Activated naive CD4-positive, alpha-beta T cell treated with anti-CD3 and anti-CD28 coated beads, Interleukin-2, amount 50 U/mL, for 72 hours (primary cell): ENCODE measurements at places on chromosomes 2 and 18.

DNA sequence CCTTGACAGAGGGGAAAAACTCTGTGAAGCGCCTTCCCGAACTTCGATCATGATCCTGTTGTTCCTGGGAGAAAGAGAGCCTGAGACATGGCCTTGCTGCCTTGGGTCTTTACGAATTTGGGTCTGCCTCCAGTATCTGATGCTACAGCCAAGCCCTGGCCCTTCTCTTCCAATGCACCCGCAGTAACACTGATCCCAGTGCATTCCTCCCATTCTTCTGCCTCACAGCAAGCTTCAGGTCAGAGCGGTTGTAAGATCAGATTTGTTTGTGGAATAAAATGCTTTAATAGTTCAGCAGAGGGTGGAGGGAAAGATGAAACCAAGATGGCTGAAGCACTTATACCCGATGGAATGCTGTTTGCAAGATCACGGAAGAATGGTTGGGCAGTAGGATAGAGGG lies 196.7 kb upstream of the SIX2 start:
- no peak for DNase-seq

- DNase-seq, result no peak
Observed at GRCh38 chr2:66667301-66667700, 232.4 kb downstream of the MEIS1 start.

GRCh38 chr2:105330681-105331375 lies 1.3 kb upstream of the TGFBRAP1 start:
- no peak for DNase-seq

DNA sequence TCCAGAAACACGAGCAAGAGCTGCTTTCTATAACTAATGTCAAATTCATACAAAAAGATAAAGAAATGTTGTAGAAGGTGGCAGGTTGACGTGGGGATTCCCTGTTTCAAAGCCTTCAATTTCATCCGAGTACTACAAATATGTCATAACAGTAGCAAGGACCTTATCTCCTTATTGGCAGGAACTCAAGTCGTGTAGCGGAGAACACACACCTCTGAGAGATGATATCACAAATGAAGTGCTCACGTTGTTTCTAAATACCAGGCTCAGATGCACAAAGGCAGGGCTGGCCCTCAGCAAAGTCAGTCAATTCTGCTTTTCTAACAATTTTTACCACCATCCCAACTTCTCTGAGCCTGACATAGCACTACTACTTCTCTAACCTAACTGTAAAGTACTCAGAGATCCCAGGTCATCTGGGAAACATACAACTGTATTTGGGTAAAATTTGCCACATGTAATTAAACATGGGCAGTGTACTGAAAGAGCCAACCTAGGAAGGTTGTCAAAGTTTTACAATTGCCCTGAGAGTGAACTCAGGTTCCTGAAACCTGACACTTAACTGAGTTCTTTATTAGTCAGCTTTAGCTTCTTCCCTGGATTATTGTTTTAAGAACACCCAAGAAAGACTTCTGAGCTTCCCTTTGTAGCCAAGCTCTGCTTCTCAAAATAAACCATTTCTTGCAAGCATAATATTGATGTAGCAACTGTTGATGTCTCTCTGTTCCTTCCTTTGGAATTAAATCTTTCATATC lies 813.7 kb upstream of the ACVR2A start:
- DNase-seq, result no peak

- DNase-seq, result no peak
Observed at GRCh38 chr2:146317959-146318358, 1526.9 kb upstream of the ACVR2A start.

GRCh38 chr18:76958692-76959341 lies 136.5 kb downstream of the ZNF236 start:
- no peak for DNase-seq

DNA sequence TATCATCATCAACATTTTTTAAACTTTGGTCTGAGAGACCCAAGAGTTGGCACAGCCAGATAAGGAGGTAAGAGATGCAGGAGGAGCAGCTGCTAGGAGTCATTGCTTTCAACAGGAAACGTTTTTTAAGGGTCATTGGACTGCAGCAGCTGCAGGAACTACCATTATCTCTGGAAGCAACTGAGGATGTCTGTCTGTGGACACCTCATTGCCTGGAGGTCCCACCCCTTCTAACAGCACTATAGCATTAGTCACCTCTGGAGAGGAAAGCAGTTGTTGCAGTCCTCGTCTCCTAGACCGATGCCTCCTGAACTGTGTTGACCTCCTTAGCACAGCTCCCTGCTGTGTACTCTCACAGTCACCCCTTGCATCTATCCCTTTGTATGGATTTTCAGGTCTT lies 21.5 kb upstream of the FSHR start:
- DNase-seq, result no peak

GRCh38 chr2:205617905-205618304 lies 64.4 kb upstream of the NRP2 start:
- no peak for DNase-seq

- no peak for DNase-seq
Observed at GRCh38 chr2:70626254-70626990, 72.8 kb upstream of the TGFA start.

DNA sequence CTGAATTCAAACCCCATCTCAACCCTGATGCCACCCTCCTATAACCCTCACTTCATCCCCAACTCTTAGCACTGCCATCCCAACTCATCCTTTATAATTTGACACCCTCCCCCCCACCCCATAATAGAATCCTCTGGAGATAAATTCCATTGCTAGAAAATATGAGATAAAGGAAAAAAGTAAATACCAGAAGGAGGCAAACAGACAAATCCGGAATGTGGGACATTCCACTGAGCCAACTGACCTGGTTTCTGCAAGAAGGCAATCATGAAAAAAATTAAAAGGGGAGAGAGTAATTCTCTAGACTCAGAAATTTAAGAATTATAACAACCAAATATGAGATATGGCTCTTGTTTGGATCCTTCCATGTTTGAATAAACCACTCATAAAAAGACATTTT lies 132.4 kb downstream of the CYP26B1 start:
- DNase-seq, result no peak

GRCh38 chr18:49368161-49368875 lies 92.1 kb downstream of the DYM start:
- DNase-seq, result no peak

DNA sequence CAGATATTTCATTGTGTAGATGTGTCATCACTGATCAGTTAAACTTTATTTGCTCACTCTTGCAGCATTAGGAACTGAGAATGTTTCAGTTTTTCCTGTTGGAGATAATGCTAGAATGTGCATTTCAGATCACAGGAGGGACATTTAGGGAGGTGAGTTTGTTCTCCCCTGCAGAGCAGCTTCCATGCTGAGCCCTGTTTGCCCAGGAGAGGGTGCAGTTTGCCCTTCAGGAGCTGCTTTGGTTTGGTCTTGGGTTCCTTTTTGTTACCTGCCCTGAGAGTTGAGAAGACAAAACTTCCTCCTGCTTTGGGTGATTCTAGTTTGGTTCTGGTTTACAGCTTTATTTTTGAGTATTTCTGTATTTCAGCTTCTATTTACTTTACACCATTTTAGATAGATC lies 49.9 kb downstream of the DGKD start:
- DNase-seq, result peak; percentile 51

DNA sequence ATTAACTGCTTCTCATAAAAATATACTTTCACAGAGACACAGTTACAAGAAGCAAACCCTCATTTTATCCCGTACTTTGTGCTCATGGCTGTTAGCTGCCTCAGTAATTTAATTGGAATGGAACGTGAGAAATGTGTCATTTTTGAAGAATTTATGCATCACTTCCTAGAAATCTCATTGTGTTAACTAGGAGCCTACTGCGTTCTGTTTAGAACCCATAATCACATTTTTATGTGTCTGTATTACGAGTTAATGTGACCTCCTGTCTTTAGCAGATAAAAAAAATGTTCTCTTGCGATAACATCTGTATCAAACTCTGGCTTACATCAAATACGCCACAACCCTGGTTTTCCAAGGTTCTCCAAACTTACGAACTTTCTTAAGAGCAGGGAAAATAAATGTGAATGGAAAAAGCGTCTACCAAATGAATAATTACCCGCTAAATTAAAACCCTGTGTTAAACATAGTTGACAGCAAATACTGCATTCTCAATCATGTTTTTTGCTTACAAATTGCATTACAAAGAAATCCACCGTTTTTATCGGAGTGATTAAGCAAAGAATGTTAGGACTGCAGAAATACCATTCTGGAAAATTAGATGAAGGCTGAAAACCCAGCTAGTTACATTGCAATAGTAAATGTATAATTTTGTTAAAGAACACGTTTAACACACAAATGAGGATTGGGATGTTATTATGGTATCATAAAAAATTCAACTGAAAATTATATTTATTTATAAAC lies 12.1 kb upstream of the GBX2 start:
- no peak for DNase-seq

DNA sequence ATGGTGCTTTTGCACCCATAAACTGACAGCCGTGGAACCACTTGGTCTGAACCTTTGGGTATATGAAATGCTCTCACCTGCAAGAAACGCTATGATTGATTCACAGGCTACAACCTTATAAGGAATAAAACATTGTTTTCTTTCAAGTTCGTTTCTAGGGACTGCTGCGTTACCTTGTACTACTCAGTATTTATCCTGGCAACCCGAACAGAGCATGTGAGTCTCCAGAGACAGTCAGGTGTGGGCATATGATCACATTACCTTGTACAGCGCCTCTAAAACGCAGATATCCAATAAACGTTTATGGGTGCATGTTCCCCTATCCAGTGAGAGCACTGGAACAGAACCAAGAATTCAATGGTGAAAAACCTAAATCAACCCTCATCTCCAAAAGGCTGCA lies 1.7 kb downstream of the CCBE1 start:
- no peak for DNase-seq

- DNase-seq, result no peak
Observed at GRCh38 chr2:222982010-222982908, 69.7 kb upstream of the KCNE4 start.

DNA sequence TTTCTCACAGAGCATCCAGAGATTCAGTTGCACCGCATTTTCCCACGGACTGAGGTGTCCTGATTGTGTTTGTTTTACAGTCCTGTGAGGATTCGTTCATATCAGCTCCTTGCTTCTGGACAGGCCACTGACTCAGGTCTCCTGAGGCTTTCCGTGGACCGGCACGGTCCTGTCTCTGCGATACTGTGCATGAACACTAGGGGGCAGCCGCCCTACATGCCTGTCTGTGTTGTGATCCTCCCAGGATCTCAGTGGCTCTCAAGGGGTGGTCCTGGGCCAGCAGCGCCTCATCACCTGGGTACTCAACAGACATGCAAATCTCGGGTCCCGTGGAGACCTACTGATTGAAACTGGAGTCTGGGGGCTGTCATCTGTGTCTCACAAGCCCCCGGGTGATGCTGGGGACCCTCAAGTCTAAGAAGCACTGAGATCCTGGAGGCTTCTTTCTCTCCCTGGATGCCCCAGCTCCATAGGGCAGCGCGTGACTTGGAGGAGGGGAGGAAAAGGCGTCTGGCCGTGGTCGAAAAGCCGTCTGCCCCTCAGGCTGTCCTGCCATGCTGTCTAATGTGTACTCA lies 28.9 kb downstream of the IL1R2 start:
- peak; percentile 91 for DNase-seq

- DNase-seq, result no peak
Observed at GRCh38 chr2:70347831-70348230, 46.0 kb upstream of the FAM136A start.

GRCh38 chr2:101120124-101120996 lies 30.8 kb downstream of the TBC1D8 start:
- no peak for DNase-seq

- no peak for DNase-seq
Observed at GRCh38 chr2:99153921-99154604, 679 bp downstream of the TSGA10 start.

- DNase-seq, result no peak
Observed at GRCh38 chr2:7438855-7439254, 521.6 kb downstream of the RNF144A start.

DNA sequence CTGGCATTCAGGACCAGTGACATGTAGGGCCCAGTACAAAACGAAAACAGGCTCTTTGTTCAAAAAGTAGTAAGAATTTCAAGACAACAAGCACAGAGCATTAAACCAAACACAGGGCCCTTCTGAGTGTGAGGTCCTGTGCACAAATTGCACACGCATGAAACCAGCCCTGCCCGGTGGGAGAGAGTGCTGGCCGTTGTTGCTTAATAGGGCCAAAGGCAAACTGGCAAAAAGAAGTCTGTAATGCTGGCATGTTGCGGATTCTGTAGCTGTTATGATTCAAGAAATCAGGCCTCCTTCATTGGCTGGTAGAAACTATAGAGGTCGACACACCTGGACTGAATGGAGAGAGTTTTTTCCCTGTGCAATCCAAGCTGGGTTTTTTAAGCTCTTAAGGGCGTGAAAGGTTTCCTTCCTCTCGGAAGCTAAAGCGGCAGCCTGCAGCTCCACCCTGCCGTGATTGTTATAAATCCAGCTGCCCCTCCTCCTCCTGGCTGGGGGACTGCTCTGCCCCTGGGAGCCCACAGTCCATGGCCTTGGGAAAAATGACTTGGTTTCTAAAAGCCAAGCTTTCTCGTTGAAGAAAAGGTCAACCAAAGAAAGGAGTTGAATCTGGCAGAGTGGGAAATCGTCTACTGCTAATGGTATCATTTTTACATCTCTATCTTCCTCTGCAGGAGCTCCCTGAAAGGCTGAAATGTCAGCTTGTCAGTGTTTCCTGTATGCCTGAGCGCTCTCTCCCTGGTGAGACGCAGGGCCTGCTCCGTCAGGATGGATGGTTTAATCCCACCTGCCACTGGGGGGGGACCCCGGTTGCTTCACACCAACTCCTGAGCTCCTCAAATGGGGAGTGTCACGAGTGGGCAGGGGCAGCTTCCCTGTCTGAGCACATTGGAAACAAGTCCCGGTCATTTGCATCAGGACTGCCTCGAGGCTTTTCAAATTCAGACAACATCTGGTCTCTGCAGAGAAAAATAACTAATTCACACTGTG lies 143.6 kb downstream of the ALPK2 start:
- no peak for DNase-seq

DNA sequence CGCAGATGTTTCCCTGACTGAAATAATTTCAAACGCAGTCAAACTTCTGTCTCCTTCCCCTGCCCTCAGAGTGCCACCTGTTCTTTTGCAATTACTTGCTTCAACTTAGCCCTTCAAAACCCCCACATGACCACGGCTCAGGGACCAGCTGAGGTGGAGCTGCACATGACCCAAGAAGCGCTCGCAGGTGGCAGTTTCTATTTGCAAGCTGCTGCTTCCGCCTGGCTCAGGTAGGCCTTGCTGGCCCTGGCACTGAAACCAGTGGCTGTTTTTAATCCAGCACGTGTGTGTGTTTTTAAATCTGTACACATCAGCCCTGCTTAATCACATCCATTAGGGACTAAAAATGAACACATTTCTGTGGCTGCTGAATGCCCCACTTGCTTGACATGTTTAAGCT lies 95.3 kb downstream of the CCDC93 start:
- no peak for DNase-seq

DNA sequence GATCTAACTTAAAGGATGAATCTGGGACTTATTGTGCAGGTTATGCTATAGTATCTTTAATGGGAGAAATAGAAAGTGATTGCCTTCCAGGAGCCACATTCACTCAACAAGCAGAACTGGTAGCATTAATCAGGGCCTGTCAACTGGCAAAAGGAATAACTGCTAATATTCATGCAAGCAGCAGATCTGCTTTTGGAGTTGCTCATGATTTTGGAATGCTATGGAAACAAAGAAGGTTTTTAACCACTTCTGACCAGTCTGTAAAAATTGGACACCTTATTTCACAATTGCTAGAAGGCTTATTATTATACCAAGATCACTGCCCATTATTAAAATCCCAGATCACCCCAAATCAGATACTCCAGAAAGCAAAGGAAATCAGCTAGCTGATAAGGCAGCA lies 200.4 kb downstream of the MREG start:
- no peak for DNase-seq

- no peak for DNase-seq
Observed at GRCh38 chr2:216056739-216057138, 24.9 kb downstream of the PECR start.
